Thyroid gland (tissue), 4 donors: ENCODE measurements at places on chromosomes 4 and X. TPM values are rescaled to one million over a fixed set of nuclear protein-coding genes. Genes with fewer than 3 reads are reported as not detected.

CASP6 gene
- 16.2 TPM for total RNA-seq

CSTF2 gene
- total RNA-seq = 13.8 TPM

GYPA gene
- total RNA-seq = not detected

SLC10A7 gene
- total RNA-seq = 16.7 TPM

ASB12 gene
- total RNA-seq = not detected

COX7B2 gene
- not detected for total RNA-seq

DUSP21 gene
- not detected for total RNA-seq

CPXCR1 gene
- total RNA-seq = not detected

SPANXN3 gene
- not detected for total RNA-seq

PWWP3B gene
- total RNA-seq = 25.4 TPM

SULT1E1 gene
- not detected for total RNA-seq

TBC1D25 gene
- total RNA-seq = 16.5 TPM

HAUS3 gene
- total RNA-seq = 13.0 TPM

TMEM271 gene
- not detected for total RNA-seq

PRSS12 gene
- total RNA-seq = 0.67 TPM

NONO gene
- total RNA-seq = 221 TPM

ZCCHC18 gene
- 0.21 TPM for total RNA-seq

BEX5 gene
- total RNA-seq = 19.4 TPM

TCP11X2 gene
- not detected for total RNA-seq

UGT2B10 gene
- total RNA-seq = not detected

ARHGEF6 gene
- 7.8 TPM for total RNA-seq

CXCL5 gene
- not detected for total RNA-seq

TCEAL2 gene
- total RNA-seq = 22.9 TPM

GPR119 gene
- not detected for total RNA-seq

TSPAN6 gene
- total RNA-seq = 33.9 TPM

MND1 gene
- 0.89 TPM for total RNA-seq

SPANXN4 gene
- total RNA-seq = not detected

GLUD2 gene
- total RNA-seq = 1.1 TPM

ARR3 gene
- total RNA-seq = not detected

FAAH2 gene
- 11.4 TPM for total RNA-seq

ATP11C gene
- total RNA-seq = 22.8 TPM

C1QTNF7 gene
- 4.5 TPM for total RNA-seq

ANXA3 gene
- 213 TPM for total RNA-seq

PCDH7 gene
- total RNA-seq = 31.5 TPM

KIAA0232 gene
- total RNA-seq = 58.5 TPM

CA5B gene
- total RNA-seq = 9.9 TPM

CYBB gene
- total RNA-seq = 13.0 TPM

SUPT20HL1 gene
- not detected for total RNA-seq

CNKSR2 gene
- 10.9 TPM for total RNA-seq
